ENCODE measurements at places on chromosomes 4 and X.
A peak's percentile ranks its signal among the peaks of the same experiment; 100 is the strongest.

DNA sequence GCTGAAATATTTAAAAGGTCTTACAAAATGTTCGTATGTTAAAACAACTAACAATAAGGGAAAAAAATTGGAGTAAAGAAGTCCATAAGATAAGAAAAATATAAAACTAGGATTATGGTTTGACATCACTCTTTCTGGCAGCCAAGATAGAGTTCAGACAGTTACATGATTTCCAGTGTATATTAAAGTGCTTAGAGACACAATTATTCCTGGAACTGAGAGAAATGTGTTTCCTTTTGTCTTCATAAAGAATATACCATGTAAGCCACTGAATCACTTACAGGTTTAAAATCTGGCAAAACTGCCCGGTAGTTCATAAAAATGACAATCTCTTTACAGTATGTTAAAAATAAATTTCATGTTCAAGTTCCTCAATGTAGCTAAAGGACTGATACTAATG lies 538.7 kb upstream of the ATOH1 start:
- DNase-seq = no peak

GRCh38 chr4:173360587-173361221 lies 10.1 kb upstream of the SAP30 start:
- DNase-seq = no peak

- peak; percentile 6 for DNase-seq
Observed at GRCh38 chrX:41781500-41781899, 57.5 kb downstream of the GPR82 start.

- no peak for DNase-seq
Observed at GRCh38 chrX:129954804-129955203, 27.6 kb upstream of the BCORL1 start.

GRCh38 chr4:21806991-21807390 lies 141.6 kb downstream of the KCNIP4 start:
- peak; percentile 2 for DNase-seq

DNA sequence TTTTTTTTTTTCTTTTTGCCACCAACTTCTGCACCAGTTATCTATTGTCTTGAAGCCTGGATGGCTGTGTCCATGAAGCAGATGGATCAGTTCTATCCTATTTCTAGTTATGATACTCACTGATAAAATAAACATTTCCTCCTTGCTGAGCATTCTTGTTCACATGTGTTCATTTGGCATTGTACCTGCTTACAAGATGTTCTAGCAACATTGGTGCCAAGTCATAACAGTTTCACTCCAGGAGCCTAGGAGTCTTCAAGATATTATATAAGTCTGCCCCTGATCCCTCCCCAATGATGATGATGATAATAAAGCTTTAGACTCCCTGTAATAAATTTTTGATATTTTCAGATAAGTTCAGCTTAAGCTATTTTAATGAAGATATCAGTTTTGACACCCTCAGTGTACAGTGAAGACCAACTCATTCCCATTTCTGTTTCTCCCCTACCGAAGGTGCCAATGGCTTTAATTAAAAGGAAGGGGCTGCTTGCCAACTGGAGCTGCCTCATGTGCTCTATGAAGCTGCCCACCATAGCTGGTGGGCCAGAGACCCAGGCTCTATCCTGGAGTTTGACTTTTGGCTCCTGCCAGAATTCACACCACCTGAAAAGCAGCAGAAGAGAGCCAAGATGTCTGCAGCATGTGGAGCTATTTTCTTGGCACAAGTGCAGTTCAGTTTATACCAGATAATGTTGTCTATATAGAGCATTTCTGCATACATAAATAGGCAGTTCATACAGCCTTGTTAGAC lies 265.4 kb upstream of the TET2 start:
- no peak for DNase-seq
